ENCODE measurements at places on chromosomes 4 and X. TPM values are rescaled to one million over a fixed set of nuclear protein-coding genes. Genes with fewer than 3 reads are reported as not detected.

Gene AADAT
- 1.2 TPM for total RNA-seq

Gene ZDHHC15
- total RNA-seq: 0.25 TPM

Gene MTNR1A
- not detected for total RNA-seq

Gene MAPK10
- 1.3 TPM for total RNA-seq

Gene DMD
- 170 TPM for total RNA-seq

Gene FAM47A
- total RNA-seq: not detected

DNA sequence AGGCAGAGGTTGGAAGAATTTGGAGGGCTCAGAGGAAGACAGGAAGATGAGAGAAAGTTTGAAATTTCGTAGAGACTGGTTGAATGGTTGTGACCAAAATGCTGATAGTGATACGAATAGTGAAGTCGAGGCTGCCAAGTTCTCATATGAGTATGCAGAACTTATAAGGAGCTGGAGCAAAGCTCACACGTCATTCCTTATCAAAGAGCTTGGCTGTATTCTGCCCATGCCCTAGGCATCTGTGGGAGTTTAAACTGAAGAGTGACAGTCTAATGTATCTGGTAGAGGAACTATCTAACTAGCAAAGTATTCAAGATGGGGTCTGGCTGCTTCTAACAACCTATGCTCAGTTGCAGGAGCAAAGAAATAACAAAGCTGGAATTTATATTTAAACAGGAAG, 102.1 kb downstream of the PCDH18 start:
- no peak for DNase-seq

DNA sequence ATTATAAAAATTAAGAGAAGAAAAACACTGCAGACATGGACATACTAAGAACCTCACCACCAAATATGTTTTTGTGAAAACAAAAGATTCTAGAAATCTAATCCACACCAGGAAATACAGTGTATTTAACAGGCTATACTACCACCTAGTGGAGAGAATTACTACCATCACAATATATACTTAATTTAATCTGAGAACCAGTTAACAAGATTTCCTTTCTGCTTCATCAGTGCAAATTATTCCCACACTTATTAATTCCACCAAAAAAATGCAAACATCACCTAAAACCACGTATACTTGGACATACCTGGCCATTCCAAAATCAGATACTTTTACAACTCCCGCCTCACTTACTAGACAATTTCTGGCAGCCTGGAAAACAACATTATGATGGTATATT, 7.0 kb upstream of the TXK start:
- DNase-seq: no peak

- DNase-seq: no peak
These were observed 4.6 kb downstream of the MMAA start for GRCh38 chr4:145623831-145624230.

DNA sequence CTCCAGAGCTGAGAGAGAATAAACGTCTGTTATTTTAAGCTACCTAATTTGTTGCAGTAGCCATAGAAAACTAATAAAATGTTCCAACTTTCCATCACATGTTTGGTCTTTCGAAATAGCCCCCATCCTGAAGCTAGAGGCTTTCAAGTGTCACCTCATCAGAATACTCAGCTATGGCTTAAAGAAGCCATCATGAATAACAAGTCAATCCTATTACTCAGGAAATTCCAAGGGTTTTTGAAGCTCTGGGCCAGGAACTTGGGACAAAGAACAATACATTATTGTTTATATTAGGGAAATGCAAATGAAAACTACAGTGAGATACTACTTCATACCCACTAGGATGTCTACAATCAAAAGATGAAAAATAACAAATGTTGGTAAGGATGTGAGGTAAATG, 42.2 kb downstream of the TBCK start:
- no peak for DNase-seq

DNA sequence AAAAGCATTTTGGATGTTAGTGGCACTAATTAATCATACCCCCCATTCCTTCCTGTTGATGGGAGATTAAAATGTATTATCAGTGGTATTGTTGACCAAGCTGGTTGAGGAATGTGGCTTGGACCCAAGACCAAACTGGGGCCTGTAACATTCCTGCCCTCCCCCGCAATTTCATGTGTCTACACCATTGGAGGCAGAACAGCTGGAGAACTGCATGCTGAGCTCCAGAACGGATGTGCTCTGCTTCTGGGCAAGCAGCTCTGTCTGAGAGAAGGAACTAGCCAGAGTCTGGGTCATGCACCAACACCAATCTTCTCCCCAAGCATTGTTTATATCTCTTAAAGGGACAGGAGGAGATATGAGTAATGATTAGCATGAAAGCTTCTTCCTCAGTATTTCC, 185.5 kb downstream of the CEP135 start:
- DNase-seq: no peak

DNA sequence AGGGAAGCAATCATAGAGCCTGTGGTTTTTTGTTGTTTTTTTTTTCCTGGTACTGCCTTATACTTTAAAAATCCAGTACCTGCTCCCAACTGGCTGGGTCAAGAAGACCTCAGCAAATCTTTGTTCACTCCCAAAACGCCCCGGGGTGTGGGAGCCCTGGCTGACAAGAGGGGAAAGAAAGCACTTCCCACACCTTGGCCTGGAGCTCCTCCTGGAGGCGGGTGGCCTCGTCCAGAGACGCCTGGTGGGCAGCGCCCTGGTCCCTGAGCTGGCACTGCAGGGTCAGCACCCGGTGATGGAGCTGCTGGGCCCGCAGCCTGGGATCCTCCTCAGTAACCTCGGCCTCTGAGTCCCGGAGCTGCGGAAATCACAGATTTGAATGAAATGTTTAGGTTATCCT, 38.2 kb downstream of the C4orf50 start:
- DNase-seq: no peak

DNA sequence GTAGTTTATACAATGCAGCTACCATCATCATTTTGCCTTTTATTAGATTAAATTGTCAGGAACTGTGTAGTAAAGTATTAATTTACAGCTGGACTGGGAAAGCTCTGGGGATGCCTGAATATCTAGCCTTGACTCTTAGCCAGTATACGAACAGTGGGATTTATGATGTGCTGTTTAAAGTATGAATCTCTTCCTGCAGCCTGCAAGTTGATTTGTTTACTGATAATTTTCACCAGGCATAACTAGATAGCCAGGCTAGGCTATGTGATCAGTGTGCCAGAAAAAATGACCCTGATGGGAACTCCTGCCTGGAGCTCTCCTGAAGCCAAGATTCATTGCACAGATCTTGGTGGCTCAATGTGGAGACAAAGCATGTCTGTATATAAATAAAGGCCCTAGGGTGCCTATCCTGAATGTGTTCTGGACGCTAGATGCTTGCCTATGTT, 119.2 kb downstream of the SCLT1 start:
- no peak for DNase-seq

All from psoas muscle (tissue), 8 donors.